NCI-H446 treated with DMSO at 0.1 percent for 48 hours (cell line): ENCODE measurements at places on chromosomes 7 and 10.

- DNase-seq, result no peak
Observed at GRCh38 chr7:24854866-24855265, 97.6 kb upstream of the GSDME start.

DNA sequence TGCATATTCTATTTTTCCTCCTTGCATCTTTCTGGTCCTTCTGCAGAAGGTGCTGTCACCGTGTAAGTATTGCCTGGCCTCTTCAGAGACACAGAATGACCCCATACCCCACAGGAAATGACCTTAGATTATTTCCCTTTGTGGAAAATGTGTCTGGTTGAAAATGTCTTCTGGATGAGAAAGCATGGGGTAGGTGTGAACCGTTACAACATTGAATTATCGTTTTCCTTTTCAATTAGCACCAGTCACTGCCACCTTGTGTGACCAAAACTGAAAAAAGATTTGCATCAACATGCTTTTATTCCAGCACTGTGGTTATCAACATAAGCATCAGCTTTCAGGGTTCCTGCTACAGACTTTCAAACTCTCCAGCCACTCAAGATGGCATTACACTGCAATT lies 58.0 kb upstream of the CELF2 start:
- no peak for DNase-seq

- no peak for DNase-seq
Observed at GRCh38 chr10:43278216-43278615, 11.4 kb upstream of the RASGEF1A start.

- no peak for DNase-seq
Observed at GRCh38 chr7:22722536-22723180, 4.3 kb upstream of the IL6 start.

- DNase-seq, result no peak
Observed at GRCh38 chr10:112374724-112375541, 1.0 kb downstream of the ACSL5 start.

GRCh38 chr7:95547361-95548348 lies 48.7 kb downstream of the PDK4 start:
- no peak for DNase-seq

GRCh38 chr7:24372961-24373955 lies 89.3 kb downstream of the NPY start:
- DNase-seq, result no peak

GRCh38 chr7:155985518-155986250 lies 173.4 kb upstream of the SHH start:
- no peak for DNase-seq

DNA sequence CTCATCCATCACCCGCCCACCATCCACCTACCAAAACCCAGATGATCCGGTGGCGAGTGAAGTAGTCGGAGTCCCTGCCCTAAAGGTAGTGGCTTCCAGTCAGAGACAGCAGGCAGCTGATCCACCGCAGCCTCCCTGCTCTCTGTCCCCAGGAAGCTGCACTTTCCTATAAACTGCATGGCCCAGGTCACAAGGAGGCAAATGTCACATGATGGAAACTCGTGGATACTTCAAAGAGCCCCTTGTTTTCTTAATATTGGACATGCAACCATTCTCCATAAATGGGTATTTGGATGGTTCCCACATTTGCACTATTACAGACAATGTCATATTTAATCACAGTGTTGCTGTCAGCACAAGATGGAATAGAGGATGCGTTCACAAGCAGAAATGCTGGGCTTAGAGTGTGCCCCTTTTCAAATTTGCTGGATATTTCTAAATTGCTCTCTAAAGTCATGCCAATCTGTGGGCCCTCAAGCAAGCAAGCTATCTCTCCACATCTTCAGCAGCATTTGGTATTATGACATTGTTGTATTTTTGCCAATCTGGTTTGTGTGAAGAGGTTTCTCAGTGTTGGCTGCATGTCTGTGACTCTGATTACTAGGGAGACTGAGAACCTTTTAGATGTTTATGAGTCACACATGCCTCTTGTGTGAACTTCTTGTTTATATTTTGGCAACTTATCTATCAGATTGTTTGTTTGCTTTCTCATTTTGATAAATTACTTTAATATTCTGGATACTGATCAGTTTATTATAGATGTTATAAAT lies 822.0 kb downstream of the TNS3 start:
- DNase-seq, result peak; percentile 40

GRCh38 chr7:108846471-108846870 lies 276.8 kb downstream of the DNAJB9 start:
- DNase-seq, result no peak

GRCh38 chr7:867406-868188 lies 8.8 kb upstream of the GET4 start:
- no peak for DNase-seq

DNA sequence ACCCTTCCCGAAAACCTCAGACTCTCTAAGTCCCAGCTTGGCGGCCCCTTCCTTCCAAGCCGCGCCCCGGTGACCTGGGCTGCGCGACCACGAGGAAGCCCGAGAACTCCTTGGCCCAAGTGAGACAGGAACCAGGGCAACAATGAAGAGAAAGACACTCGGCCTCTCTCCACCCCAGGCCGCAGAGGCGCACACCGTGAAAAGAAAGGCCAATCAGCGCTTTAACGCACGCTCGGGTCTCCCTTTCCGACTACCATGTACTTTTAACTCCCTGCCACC lies 166.4 kb upstream of the PPP1R3A start:
- no peak for DNase-seq

GRCh38 chr10:122688293-122688989 lies 11.2 kb downstream of the C10orf120 start:
- no peak for DNase-seq

DNA sequence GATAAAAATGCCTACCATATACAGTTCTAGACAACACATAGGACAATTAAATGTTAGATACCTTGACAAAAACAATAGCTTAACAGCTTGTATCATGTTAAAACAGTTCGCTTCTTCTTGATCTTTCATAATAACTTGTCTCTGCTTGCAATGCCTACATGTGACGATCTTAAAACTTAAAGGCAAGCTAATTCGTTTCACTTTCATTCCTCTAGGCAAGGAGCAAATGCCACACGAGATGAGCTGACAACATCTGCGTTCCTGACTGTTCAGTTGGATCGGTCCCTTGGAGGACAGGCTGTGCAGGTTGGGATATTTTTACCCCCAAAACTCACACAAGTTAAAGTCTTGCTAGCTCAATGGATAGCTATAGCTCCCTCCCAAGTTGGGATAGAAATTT lies 51.6 kb upstream of the ARL4A start:
- no peak for DNase-seq

GRCh38 chr7:26011039-26011696 lies 140.8 kb upstream of the NFE2L3 start:
- no peak for DNase-seq

DNA sequence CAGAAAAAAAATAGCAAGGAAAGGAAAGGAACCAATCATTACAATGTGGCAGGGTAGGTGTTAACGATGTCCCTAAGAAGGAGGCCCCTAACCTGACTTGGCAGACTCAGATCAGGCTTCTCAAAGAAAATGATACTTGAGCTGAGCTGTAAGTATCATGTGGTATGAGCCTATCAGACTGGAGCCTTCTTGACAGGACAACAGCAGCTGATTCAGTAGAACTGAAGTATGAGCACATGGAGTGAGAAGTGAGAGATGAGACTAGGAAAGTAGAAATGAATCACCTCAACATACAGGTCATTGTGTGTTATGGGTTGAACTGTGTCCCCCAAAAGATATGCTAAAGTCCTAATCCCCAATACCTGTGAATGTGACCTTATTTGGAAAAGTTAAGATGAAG lies 66.3 kb downstream of the MTERF1 start:
- DNase-seq, result no peak

DNA sequence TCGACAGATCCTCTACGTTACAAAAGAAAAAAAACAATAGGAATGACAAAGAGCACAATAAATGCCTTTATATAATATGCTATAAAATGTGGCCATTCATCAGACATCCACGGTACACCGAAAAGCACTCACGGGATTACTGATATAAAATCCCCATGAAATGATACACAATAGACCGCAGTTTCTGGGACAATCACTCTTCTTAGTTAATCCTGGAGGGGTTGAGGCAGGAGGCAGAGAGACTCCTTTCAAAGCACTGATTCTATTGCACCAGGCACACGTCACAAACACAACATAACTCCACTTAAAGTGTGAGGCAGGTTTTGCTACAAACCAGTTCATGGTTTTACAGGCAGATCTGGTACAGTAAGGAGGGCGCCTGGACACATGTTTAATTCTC lies 113.8 kb downstream of the FGFR2 start:
- no peak for DNase-seq

- no peak for DNase-seq
Observed at GRCh38 chr10:11150231-11150731, 132.6 kb downstream of the CELF2 start.
